ENCODE measurements at places on chromosomes 12 and 14.
A peak's percentile ranks its signal among the peaks of the same experiment; 100 is the strongest.

DNA sequence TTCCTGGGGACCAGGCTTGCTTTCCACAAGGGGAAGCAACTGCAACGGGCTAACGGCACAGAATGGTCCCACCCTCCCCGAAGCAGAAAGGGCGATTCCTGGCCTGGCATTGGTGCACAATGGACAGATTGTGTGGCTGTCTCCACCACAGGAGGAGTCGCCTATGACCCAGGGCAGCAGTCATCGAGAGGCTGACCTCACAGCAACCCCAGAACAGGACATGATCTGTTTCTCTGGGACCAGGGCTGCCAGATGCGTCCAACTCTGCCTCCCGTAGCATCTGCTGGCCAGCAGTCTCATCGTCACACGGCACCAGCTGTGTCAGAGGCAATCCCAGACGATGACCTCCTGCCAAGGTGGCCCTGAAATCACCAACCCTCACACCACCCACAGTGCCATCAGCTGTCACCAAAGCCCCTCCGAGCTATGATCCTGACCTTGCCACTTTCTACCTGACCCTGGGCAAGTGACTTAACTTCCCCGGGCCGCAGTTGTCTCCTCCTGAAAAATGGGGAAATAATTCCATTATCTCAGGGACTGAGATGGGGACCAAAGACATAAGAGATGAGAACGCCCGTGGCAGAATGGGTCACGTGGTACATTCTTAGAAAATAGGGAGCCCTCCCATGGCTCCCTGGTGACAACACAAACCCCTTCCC lies 86.7 kb downstream of the CHGA start:
- H3K27ac ChIP-seq = no peak overlapping the region
- no peak overlapping the region for H3K4me3 ChIP-seq
- H3K27me3 ChIP-seq = no peaks in the 10 kb centered on the region
- H3K36me3 ChIP-seq = peaks cover 6% of the 10 kb centered on the region

- no peak overlapping the region for H3K4me3 ChIP-seq
- H3K27me3 ChIP-seq = no peaks in the 10 kb centered on the region
- no peak for DNase-seq
- H3K36me3 ChIP-seq = no peaks in the 10 kb centered on the region
- no peak overlapping the region for H3K27ac ChIP-seq
These were observed 15.6 kb upstream of the TESC start for GRCh38 chr12:117114784-117115183.

- no peaks in the 10 kb centered on the region for H3K27me3 ChIP-seq
- H3K36me3 ChIP-seq = no peaks in the 10 kb centered on the region
- H3K27ac ChIP-seq = no peak overlapping the region
- H3K4me3 ChIP-seq = peak overlapping the region; percentile 65
These were observed 453 bp upstream of the SLC4A8 start for GRCh38 chr12:51424094-51424661.

- no peaks in the 10 kb centered on the region for H3K4me1 ChIP-seq
- no peak for DNase-seq
- H3K27me3 ChIP-seq = no peaks in the 10 kb centered on the region
- H3K4me3 ChIP-seq = no peak overlapping the region
- no peak overlapping the region for H3K27ac ChIP-seq
- H3K36me3 ChIP-seq = no peaks in the 10 kb centered on the region
These were observed 7.1 kb upstream of the ASB8 start for GRCh38 chr12:48164451-48164850.

Data from B cell (primary cell).